ENCODE measurements at places on chromosomes 6 and 20.

- peak; percentile 17 for DNase-seq
These were observed 119.9 kb upstream of the ARID1B start for GRCh38 chr6:156657296-156657695.

DNA sequence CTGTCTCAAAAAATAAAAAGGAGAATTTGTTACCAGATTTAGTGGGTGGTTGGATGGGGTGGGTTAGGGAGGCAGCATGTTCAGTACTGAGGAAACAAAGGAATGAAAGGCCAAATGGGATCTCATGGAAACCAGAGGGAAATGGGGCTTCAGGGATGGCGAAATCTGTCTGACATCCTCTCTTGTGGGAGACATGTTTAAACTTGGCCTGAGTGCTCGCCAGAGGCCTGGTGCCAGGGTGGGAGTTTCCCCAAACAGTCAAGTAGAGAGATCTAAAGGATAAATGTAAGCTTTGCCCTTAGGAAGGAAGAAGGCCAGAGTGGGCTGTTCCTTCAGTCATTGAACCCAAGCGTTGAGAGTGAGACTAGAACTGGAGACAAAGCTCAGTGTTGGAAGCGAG is 61.9 kb upstream of the AKIRIN2 start:
- no peak for DNase-seq

DNA sequence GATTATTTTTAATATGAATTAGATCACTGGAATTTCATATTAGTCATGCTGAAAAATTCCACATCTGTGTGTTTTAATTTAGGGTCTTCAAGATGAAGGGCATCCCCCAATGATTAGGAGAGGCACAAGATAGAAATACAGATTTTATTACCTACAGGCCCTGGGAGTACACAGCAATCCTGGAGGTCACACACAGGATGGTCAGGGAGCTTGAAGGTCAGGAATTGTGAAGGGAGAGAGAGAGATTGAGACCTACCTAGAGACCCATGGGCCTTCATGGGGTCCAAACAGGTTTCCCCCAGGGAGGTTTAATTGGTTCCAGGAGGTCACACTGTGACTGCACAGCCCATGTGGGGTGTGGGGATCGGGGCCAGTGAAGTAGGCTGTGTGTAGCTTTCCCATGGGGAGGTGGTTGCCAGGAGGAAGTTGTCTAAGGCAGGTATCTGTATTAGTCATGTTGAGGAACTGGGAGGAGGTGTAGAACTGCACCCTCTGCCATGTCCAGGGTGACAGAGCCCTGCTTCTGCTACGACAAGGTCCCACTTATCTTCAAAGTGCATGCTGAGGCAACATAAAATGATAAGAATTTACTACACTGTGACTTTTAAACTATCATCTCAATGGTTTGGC is 18.3 kb downstream of the SNX9 start:
- DNase-seq = peak; percentile 61

DNA sequence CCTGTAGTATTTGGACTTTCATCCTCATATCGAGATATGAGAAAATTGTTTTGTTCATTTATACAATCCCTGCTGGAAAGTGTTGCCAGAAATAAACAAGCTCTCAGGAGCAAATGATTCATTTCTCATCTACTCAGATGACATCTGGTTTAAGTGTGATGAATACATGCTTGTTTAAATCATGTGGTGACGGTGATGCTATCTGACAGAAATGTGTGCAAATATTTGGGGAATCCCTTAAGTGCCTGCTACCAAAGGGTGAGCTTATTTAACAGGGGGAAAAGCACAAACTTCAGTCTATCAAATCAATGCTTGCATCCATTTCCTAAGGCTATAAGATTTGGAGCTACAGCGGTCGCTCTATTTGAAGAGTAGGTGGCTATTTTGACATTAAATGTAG is 368.3 kb upstream of the SASH1 start:
- DNase-seq = peak; percentile 75

DNA sequence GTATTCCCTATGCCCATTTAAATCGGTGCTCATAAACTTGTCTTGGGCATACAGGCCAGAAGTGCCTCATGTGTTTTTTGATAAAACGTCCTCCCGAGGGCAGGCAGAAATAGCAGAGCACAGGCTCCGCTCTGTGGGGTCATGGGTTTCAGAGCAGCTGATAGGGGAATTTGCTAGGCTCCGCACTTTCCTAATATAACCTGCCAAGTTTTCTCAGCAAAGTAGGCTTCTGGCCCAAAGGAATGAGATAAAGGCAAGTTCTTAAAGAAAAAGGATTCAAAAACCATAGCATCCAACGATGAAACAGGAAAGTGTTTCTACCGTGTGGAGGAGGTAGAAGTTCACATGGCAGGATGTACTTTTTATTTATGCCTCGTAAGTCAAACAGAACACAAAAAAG is 69.8 kb upstream of the RALGAPA2 start:
- DNase-seq = no peak

DNA sequence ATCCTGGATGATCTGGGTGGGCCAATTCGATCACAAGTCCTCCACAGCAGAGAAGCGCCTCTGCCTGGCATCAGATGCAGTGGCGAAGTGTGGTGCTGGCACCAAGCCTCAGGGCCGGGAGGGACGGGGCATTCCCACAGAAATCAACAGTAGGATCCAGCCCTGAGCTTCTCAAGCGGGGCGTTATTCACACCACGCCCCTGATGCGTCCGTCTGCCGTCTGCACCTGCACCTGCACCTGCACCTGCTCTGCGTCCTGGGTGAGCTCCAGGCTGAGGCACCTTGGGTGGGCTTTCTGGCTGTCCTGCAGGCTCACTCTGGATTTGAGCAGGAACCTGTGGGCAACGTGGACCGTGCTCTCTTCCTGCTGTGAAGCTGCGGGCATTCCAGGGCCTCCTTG is 13.8 kb upstream of the NTSR1 start:
- no peak for DNase-seq

- DNase-seq = peak; percentile 68
These were observed 7.1 kb downstream of the RPS6KA2 start for GRCh38 chr6:166619912-166620311.

GRCh38 chr20:35551503-35551902 is 9.6 kb downstream of the ERGIC3 start:
- DNase-seq = no peak
